A673 (cell line): ENCODE measurements at places on chromosomes 2 and 18. TPM values are rescaled to one million over a fixed set of nuclear protein-coding genes. Genes with fewer than 3 reads are reported as not detected.
A peak's percentile ranks its signal among the peaks of the same experiment; 100 is the strongest.

SLC16A14 gene
- 2.2 and 3.0 TPM in 2 replicates for total RNA-seq

- no peaks in the 10 kb centered on the region for H3K27me3 ChIP-seq
- H3K27ac ChIP-seq = no peak overlapping the region
- H3K4me1 ChIP-seq = no peaks in the 10 kb centered on the region
- H3K36me3 ChIP-seq = no peaks in the 10 kb centered on the region
- no peak overlapping the region for H3K4me3 ChIP-seq
- no peak for DNase-seq
Measured at GRCh38 chr2:234526711-234527110, 29.8 kb upstream of the ARL4C start.

- H3K27me3 ChIP-seq = no peaks in the 10 kb centered on the region
- no peak overlapping the region for H3K27ac ChIP-seq
- no peak for DNase-seq
- peaks cover 24% of the 10 kb centered on the region for H3K4me1 ChIP-seq
- no peak overlapping the region for H3K4me3 ChIP-seq
Measured at GRCh38 chr2:150480971-150481830, 6.3 kb downstream of the RND3 start.

GRCh38 chr2:96916156-96916630 lies 46.3 kb upstream of the SEMA4C start:
- no peak overlapping the region for H3K27ac ChIP-seq
- H3K27me3 ChIP-seq = no peaks in the 10 kb centered on the region
- no peaks in the 10 kb centered on the region for H3K36me3 ChIP-seq
- no peaks in the 10 kb centered on the region for H3K4me1 ChIP-seq

GRCh38 chr2:71130905-71131244 lies 441 bp downstream of the MPHOSPH10 start:
- H3K27me3 ChIP-seq = no peaks in the 10 kb centered on the region
- H3K36me3 ChIP-seq = peaks cover 26% of the 10 kb centered on the region
- H3K4me3 ChIP-seq = peak overlapping the region; percentile 92
- DNase-seq = peak; percentile 38
- H3K27ac ChIP-seq = peak overlapping the region; percentile 90
- peaks cover 10% of the 10 kb centered on the region for H3K4me1 ChIP-seq

DNA sequence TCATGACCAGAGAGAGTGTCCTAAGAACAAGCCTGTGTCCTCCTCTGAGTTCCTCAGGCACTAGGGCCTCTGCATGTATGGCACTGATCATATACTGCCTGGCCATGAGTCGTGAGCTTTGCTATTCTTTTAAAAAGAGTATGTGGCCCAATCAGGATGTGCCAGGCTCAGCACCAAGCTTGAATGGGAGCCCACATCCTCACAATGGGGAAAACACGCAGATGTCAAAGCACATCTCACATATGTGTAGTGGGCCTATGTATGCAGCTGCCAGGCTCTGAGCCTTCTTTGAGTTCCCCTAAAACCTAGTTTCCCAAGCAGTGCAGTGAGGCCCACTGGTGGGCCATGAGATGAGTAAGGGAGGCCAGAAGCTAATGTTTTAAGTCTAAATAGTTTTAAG lies 69.9 kb upstream of the SLC1A4 start:
- H3K36me3 ChIP-seq = no peaks in the 10 kb centered on the region
- no peaks in the 10 kb centered on the region for H3K27me3 ChIP-seq
- H3K4me1 ChIP-seq = peaks cover 18% of the 10 kb centered on the region
- no peak overlapping the region for H3K27ac ChIP-seq
- no peak for DNase-seq
- H3K4me3 ChIP-seq = no peak overlapping the region

- H3K27ac ChIP-seq = no peak overlapping the region
- no peak overlapping the region for H3K4me3 ChIP-seq
- H3K4me1 ChIP-seq = peaks cover 14% of the 10 kb centered on the region
Measured at GRCh38 chr2:42041377-42042127, 6.3 kb upstream of the PKDCC start.

DNA sequence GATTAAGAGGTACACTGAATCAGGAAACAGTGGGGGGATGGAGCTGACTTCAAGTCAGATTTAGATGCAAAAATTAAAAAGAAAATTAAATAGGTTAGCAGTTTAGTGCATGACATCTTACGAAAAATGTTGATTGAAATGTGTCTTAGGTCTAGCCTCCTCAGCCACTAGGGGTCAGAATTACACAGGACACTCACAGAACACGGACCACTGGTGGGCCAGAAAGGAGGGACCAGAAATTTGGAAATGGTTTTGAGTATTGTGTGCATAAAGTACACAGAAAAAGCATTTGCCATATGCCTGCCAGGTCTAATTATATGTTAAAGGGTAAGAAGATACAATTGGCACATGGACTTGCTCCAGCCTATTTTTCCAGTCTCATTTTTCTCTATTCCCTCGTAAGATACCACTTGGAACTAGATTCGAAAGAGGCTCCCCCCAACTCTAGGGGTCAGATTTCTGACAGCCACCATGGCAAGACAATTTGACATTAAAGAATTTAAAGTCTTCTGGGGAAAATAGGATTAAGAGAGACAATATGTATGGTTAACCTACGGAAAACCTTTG lies 550.2 kb upstream of the SETBP1 start:
- no peaks in the 10 kb centered on the region for H3K36me3 ChIP-seq
- DNase-seq = peak; percentile 64
- H3K27me3 ChIP-seq = no peaks in the 10 kb centered on the region
- no peak overlapping the region for H3K27ac ChIP-seq

ANKRD53 gene
- 0.50 and 0.64 TPM in 2 replicates for total RNA-seq

CRYGB gene
- not detected in 2 replicates for total RNA-seq

ZNF804A gene
- total RNA-seq = 2.5 and 3.4 TPM in 2 replicates

SPOPL gene
- total RNA-seq = 20.3 and 21.1 TPM in 2 replicates

FHOD3 gene
- total RNA-seq = 0.26 and 0.34 TPM in 2 replicates

IAH1 gene
- total RNA-seq = 54.9 and 55.3 TPM in 2 replicates

GRCh38 chr2:44941551-44942234 lies at the start of gene SIX3:
Gene SIX3, plus strand, starts transcription at chr2:44941702. Its CDS starts 403 bp downstream, at chr2:44942105.
- peaks cover 45% of the 10 kb centered on the region for H3K27me3 ChIP-seq
- DNase-seq = peak; percentile 72
- peaks cover 13% of the 10 kb centered on the region for H3K4me1 ChIP-seq
- H3K4me3 ChIP-seq = peak within 1 kb of the TSS; percentile 51

DNA sequence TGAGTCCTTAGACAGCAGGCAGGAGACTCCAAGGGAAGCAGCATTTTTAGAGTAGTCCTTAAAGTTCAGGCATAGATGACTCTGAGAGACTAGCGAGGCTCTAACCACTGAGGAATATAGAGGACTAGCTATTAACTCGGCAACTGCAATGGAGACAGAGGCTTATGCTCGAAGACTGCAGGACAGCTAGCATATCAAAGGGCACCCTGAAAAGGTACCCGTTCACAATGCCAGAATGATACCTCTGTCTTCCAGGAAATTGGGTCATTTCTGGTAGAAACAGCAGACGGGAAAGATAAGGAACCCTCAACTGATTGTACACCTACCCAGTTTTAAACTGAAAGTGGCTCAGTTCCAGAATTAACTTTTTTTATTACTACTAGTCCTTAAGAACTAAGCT lies 1204.0 kb upstream of the ZEB2 start:
- H3K27me3 ChIP-seq = no peaks in the 10 kb centered on the region
- no peaks in the 10 kb centered on the region for H3K36me3 ChIP-seq
- no peak overlapping the region for H3K27ac ChIP-seq
- no peaks in the 10 kb centered on the region for H3K4me1 ChIP-seq

GRCh38 chr18:25686960-25687500 lies 335.1 kb upstream of the ZNF521 start:
- DNase-seq = no peak
- no peaks in the 10 kb centered on the region for H3K4me1 ChIP-seq
- no peaks in the 10 kb centered on the region for H3K27me3 ChIP-seq
- no peaks in the 10 kb centered on the region for H3K36me3 ChIP-seq
- no peak overlapping the region for H3K4me3 ChIP-seq
